ENCODE measurements at places on chromosomes 11 and 22.
A peak's percentile ranks its signal among the peaks of the same experiment; 100 is the strongest.

DNA sequence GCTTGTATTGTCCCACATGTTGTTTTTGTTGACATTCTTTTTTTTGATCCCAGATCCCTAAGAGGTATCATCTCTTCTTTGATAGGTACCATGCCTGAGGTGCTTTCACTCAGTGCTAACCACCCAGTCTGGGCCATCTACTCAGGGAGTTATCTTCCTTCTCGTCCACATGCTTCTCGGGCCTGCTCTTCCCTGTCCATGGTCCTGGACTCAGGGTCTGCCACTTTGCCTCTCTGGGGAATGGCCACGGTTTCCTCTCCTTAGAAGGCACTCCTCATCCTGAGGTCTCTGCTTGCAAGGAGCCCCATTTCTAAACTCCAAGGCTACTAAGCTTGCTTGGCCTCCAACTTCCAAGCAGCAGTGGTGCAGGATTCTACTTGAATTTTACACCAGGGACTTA lies 227.0 kb upstream of the NCAM1 start:
- DNase-seq, result peak; percentile 31

- peak; percentile 76 for DNase-seq
These were observed at the start of gene CREB3L1 for GRCh38 chr11:46277622-46278386. TSS of gene CREB3L1 (plus strand) at chr11:46277662. CDS start at chr11:46278112, 450 bp downstream.

DNA sequence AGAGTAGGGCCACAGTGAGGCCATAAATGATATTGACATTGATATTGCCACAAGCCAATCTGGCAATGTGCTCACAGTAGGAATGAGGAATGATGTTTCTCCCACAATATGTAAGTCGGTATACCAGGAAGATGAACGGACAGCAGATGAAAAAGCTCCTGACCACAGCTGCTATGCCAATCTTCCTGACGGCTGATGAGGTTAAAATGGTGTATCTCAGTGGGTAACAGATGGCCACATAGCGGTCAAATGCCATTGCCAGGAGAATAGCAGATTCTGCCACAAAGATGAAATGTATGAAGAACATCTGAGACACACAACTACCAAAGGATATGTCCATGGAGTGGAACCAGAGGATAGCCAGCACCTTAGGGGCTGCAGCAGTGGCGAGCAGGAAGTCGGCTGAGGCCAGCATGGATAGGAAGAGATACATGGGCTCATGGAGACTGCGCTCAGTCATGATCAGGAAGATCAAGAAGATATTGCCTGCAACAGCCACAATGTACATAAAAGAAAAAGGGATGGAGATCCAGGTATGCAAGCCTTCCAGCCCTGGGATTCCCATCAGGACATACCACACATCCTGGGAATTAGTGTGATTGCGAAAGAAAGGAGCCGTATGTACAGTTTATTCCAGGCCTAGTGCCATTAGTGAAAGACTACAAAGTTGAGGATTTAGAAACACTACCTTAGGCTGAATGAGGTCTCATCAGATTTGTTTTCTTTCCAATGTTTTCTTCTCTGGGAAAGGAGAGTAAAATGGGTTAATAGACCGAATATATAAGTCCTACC lies 22.2 kb downstream of the OR51V1 start:
- DNase-seq, result no peak

- DNase-seq, result no peak
These were observed 56.8 kb upstream of the GRIA4 start for GRCh38 chr11:105553025-105553424.

GRCh38 chr22:28829358-28830181 lies 29.2 kb upstream of the XBP1 start:
- peak; percentile 71 for DNase-seq
